ENCODE measurements at places on chromosomes 11 and 22. TPM values are rescaled to one million over a fixed set of nuclear protein-coding genes. Genes with fewer than 3 reads are reported as not detected.
A peak's percentile ranks its signal among the peaks of the same experiment; 100 is the strongest.

- H3K4me3 ChIP-seq: no peak overlapping the region
- H3K36me3 ChIP-seq: no peaks in the 10 kb centered on the region
- DNase-seq: no peak
- no peaks in the 10 kb centered on the region for H3K4me1 ChIP-seq
Observed at GRCh38 chr11:113287801-113288200, 26.6 kb upstream of the TTC12 start.

DNA sequence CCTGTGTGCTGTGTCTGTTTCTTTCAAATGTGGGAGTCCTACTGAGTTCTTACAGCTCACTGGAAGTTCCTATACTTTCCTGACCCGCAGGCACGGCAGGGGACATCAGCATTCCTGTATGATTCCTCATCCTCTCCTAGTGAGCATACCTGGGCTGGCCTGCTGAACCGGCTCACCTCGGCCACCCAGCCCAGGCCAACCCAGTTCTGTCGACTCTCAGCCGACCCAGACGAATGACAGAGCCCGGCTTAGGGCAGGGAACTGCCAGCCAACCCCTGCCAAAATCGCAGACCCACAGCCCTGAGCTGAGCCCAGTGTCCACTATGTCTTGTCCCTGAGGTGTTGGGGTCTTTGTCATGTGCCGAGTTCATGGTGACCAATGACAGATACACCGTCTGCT, 339.7 kb downstream of the BRD1 start:
- H3K4me3 ChIP-seq: no peak overlapping the region
- peaks cover 6% of the 10 kb centered on the region for H3K36me3 ChIP-seq
- H3K4me1 ChIP-seq: no peaks in the 10 kb centered on the region
- no peak for DNase-seq
- peaks cover 2% of the 10 kb centered on the region for H3K27me3 ChIP-seq

DNA sequence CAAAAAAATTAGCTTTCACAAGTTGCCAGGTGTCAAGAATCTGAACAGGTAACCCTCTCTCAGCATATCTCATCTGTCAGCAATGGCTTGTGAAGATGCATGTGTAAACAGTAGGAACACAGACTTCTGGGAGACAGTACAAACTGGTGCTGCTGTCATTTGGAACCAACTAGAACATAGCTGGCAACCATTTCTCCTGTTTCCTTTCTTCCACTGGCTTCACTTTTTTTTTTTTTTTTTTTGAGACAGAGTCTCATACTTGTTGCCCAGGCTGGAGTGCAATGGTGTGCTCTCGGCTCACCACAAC, 2.1 kb upstream of the PIK3C2A start:
- peak overlapping the region; percentile 99 for H3K27ac ChIP-seq
- H3K4me1 ChIP-seq: peaks cover 20% of the 10 kb centered on the region
- H3K27me3 ChIP-seq: no peaks in the 10 kb centered on the region
- no peak for DNase-seq
- peaks cover 9% of the 10 kb centered on the region for H3K36me3 ChIP-seq

DNA sequence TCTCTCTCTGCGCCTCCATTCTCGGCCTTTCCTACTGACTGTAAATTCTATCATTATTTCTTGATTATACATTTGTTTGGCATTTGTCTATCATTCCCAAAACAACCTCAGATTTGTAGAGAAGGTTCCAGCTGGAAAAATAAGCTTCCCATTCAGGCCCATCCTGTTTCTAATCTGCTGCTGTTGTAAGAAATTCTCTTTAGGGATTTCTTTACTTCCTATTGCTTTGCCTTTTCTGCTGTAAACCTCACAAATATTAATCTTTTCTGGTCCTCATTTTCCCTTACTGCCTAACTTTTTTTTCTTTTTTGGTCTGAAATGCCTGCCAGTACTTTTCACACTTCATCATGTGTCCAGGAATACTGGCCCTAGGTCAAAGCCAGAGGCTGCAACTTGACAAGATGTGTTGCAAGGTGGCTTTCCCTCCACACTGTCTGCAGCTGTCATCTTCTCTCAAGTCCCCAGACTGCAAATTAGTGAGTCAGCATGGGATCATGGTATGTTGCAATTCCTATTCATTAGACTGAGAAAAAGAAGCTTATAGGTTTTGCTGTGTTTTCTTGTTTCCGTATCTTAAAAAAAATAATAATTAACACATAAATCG, 858.7 kb upstream of the CHORDC1 start:
- no peak for DNase-seq
- H3K27ac ChIP-seq: no peak overlapping the region
- H3K27me3 ChIP-seq: no peaks in the 10 kb centered on the region
- H3K4me1 ChIP-seq: no peaks in the 10 kb centered on the region
- H3K36me3 ChIP-seq: no peaks in the 10 kb centered on the region

DNA sequence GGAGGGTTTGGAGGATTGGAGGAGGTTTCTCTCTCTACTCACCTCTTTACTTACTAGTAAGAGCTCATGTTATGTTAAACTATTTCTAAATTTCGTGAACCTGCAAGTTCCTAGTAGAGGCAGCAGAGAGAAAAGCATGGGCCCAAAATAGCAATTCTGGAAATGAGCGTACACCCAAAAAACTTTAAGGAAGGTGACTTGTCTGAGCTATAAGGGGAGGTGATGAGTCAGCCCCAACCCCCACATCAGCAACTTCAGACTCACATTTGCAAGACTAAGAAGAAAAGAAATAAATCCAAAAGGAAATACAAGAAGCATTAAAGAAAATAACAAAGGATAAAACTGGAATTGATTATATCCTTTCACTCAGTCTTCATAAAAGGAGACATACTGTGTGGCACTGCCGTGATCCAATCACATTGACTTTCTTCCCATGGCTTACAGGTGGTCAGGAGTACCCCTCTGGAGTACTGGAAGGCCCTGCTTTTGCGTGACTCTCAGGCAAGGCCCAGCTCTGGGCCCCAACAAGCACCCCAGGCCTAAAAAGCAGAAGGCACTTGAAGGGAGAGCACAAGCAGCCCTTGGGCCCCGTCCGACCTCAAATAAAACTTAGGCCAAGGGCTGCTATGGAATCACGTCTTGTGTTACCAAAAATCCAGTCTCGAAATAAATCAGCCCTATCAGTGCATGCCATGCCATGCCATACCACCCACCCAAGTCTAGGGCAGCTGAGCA, 14.3 kb downstream of the PACSIN2 start:
- no peak overlapping the region for H3K4me3 ChIP-seq
- no peaks in the 10 kb centered on the region for H3K36me3 ChIP-seq
- H3K4me1 ChIP-seq: peaks cover 41% of the 10 kb centered on the region
- H3K27me3 ChIP-seq: no peaks in the 10 kb centered on the region
- peak overlapping the region; percentile 82 for H3K27ac ChIP-seq
- DNase-seq: no peak

DNA sequence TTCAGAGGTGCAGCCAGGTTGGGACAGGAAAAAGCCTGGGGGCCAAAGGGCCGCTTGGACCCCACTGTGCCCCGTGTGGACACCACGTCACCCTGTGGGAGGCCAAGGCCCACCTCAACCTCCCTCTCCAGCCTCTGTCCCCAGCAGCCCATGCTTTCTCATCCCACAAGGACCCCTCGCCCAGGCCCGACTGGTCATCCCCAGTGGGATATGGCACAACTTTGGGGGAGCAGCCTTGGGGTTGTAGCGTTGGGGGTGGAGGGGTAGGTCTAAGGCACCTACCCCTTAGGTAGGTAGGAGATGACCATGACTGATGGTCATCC, 44.0 kb downstream of the IGF2 start:
- no peak overlapping the region for H3K27ac ChIP-seq
- DNase-seq: no peak
- H3K36me3 ChIP-seq: no peaks in the 10 kb centered on the region

- peak overlapping the region; percentile 30 for H3K4me3 ChIP-seq
- H3K36me3 ChIP-seq: no peaks in the 10 kb centered on the region
- no peaks in the 10 kb centered on the region for H3K27me3 ChIP-seq
- no peak overlapping the region for H3K27ac ChIP-seq
- no peak for DNase-seq
Observed at GRCh38 chr11:1181420-1181819, 23.7 kb downstream of the MUC5AC start.

DNA sequence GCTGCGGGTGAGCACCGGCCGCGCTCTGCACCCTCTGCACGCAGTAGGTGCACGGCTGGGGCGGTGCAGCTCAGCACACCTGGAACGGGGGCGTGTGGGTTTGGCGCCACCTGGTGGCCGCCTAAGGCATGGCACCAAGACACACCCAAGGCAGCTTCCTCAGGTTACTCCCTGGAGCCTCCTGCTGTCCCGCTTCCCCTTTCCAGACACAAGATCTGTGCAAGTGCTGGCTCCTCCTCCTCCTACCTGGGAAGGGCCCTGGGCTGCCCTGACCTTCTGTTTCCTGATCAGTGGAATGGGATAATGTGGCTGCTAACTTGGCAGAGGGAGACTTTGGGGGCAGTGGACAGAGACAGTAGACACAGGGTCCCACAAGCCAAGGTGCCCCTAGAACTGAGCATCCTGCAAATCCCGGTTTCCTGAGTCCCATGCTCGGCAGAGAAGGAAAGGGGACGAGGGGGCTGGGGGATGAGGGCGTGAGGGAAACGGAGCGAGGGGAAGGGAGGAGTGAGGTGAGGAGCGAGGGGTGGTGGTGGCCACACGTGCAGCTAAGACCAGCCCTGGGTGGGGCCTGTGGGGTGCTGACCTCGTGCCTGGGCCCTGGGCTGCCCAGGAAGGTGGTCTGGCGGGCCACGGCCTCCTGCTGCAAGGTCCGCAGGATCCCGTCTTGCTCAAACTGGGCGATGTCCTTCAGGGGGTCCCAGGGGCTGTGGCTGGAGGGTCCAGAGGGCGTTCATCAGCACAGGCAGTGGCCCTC, 34.8 kb upstream of the CARS1 start:
- no peak overlapping the region for H3K4me3 ChIP-seq
- H3K27me3 ChIP-seq: no peaks in the 10 kb centered on the region
- H3K27ac ChIP-seq: no peak overlapping the region
- H3K4me1 ChIP-seq: peaks cover 3% of the 10 kb centered on the region

DNA sequence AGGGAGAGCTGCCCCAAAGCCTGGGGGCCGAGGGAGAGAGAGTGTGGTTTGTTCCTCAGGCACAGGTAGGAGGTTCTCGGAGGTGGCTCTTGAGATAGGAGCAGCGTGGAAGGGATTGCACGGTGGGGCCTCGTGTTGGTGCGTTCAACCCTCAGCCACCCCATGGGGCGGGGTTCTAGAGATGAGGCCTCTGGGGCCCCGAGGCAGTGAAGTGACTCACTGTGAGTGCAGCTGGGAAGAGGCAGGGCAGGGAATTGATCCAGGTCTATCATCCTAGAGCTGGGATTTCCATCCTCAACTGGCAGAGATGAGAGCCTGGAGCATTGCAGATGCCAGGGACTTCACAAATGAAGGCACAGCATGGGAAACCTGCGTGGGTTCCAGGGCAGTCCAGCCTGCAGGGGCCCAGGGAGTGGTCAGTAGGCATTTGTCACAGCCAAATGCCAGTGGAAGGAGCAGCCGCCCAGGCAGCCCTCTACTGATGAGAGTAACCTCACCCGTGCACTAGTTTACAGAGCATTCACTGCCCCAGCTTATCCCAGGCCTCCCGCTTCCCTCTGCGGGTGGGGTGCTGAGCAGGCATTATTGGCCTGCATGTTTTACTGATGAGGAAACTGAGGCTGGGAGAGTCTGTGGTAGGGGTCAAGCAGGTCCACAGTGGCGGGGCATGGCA, 5.1 kb upstream of the SMARCB1 start:
- H3K4me1 ChIP-seq: peaks cover 15% of the 10 kb centered on the region
- H3K27ac ChIP-seq: no peak overlapping the region
- H3K4me3 ChIP-seq: no peak overlapping the region
- no peaks in the 10 kb centered on the region for H3K36me3 ChIP-seq
- no peaks in the 10 kb centered on the region for H3K27me3 ChIP-seq

DNA sequence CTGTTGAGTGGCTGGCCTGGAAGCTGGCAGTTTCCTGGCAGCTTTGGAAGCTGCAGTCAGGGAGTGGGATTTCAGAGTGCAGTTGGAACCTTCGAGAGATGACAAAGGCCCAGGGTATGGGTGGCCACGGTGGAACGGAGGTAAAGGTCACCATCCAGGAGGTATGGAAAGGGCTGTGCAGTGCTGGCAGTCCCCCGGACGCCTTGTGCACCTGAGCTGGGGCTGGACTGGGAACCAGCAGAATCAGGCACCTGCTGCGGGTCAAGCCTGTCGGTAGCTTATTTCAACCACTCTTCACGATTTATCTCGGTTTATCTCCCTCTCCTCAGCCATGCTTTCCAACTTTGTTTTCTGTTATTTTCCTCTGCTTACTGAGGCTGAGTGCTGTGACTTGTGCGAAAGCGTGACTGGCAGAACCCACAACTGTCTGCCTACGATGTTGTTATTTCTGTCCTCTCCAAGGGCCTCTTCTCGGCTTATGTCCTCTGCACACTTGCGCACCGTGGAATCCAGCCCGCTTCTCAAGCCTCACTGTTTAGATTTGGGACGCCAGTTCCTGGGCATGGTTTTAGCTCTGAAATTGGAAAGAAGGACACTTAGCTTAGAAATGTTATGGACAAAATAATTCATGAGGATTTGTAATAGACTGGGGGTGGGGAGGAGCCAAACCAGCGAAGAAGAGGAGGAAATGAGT, 24.0 kb upstream of the ATXN10 start:
- peaks cover 3% of the 10 kb centered on the region for H3K4me1 ChIP-seq
- no peak overlapping the region for H3K27ac ChIP-seq
- no peaks in the 10 kb centered on the region for H3K36me3 ChIP-seq
- no peak overlapping the region for H3K4me3 ChIP-seq
- DNase-seq: no peak
- H3K27me3 ChIP-seq: peaks cover 14% of the 10 kb centered on the region

Gene OR5AR1
- total RNA-seq: not detected

Gene PHF21B
- not detected for total RNA-seq

Gene TPBGL
- total RNA-seq: 0.16 TPM

Gene CNGA4
- 0.70 TPM for total RNA-seq
